Immature natural killer cell (primary cell): ENCODE measurements at places on chromosomes 2 and 18. TPM values are rescaled to one million over a fixed set of nuclear protein-coding genes. Genes with fewer than 3 reads are reported as not detected.

Gene ACTG2
- not detected for polyA plus RNA-seq

Gene HTR2B
- polyA plus RNA-seq = not detected

Gene MBD2
- 3.7 TPM for polyA plus RNA-seq

Gene MYO7B
- 0.37 TPM for polyA plus RNA-seq

Gene COPS8
- polyA plus RNA-seq = 78.8 TPM

Gene MPP4
- not detected for polyA plus RNA-seq

Gene SKOR2
- polyA plus RNA-seq = not detected

Gene SNED1
- 0.56 TPM for polyA plus RNA-seq

DNA sequence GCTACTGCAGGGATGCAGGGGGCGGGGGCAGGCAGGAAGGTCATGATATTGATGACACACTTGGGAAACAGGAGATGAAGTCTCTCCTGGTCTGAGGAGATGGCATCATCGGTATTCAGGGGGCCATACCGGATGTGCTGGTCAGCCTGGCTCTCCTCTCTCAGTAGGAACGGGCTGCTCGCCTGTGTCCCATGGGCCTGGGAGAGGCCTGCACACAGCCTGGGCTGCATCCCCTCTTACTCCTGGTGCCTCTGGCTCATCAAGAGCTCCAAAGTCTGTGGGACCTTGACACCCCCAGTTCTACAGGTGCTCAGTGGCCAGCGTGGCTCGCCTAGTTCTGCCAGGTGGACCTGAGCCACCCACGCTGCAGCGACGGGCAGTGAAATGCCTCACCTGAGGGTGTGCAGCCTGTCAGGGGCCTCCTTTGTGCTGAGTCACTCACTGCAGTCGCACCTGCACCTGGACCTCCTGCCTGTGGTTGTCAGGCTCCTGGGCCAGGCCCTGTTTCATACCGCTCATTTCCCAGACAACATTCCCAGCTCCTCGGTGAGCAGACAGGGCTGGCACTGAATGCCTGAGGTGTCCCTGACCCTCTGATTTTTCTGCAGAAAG lies 18.6 kb upstream of the CNDP1 start:
- peaks cover 2% of the 10 kb centered on the region for H3K27me3 ChIP-seq
- peaks cover 44% of the 10 kb centered on the region for H3K36me3 ChIP-seq
- DNase-seq = no peak
- no peaks in the 10 kb centered on the region for H3K4me1 ChIP-seq
- no peak overlapping the region for H3K27ac ChIP-seq

- H3K4me3 ChIP-seq = no peak overlapping the region
- DNase-seq = no peak
- H3K36me3 ChIP-seq = no peaks in the 10 kb centered on the region
These were observed 56.4 kb downstream of the MERTK start for GRCh38 chr2:111954602-111955332.

- peaks cover 81% of the 10 kb centered on the region for H3K27me3 ChIP-seq
- H3K4me3 ChIP-seq = peak overlapping the region; percentile 86
- H3K27ac ChIP-seq = peak overlapping the region; percentile 98
- peaks cover 86% of the 10 kb centered on the region for H3K4me1 ChIP-seq
These were observed 8.0 kb downstream of the ZEB2 start for GRCh38 chr2:144511937-144512336.

- H3K36me3 ChIP-seq = no peaks in the 10 kb centered on the region
- H3K4me1 ChIP-seq = no peaks in the 10 kb centered on the region
These were observed 81.8 kb upstream of the CDCA7 start for GRCh38 chr2:173272849-173273248.

DNA sequence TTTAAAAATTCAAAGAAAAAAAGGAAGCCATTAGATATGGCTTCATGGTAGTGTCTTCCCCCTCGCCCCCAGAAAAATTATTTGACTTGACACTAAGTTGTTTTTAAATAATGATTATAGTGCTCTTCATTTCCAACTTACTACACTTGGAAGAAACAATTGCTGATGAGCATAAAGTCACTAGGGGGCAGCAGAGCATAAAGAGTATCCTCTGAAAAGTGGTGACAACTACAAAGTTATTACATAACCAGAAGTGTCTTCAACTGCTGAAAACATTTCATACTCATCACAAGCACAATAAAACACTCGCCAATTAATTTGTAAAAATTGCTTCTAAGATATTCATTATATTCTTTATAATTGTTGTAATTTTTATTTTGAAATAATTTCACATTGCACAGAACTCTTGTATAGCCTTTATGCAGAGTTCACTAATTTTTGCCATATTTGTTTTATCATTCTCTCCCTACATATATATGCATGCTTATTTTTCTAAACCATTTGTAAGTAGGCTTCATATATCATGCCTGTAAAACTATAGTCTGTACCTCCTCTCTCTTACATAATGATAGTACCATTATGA lies 54.9 kb downstream of the EXOC6B start:
- H3K27me3 ChIP-seq = no peaks in the 10 kb centered on the region
- H3K4me3 ChIP-seq = no peak overlapping the region
- H3K36me3 ChIP-seq = no peaks in the 10 kb centered on the region
- H3K4me1 ChIP-seq = no peaks in the 10 kb centered on the region

GRCh38 chr18:54532962-54533361 lies 58.1 kb upstream of the DYNAP start:
- H3K4me3 ChIP-seq = no peak overlapping the region
- no peak overlapping the region for H3K27ac ChIP-seq
- H3K27me3 ChIP-seq = no peaks in the 10 kb centered on the region
- H3K36me3 ChIP-seq = no peaks in the 10 kb centered on the region
- H3K4me1 ChIP-seq = no peaks in the 10 kb centered on the region

GRCh38 chr2:230668939-230669303 lies 43.7 kb upstream of the CAB39 start:
- DNase-seq = no peak
- peaks cover 47% of the 10 kb centered on the region for H3K4me1 ChIP-seq
- no peaks in the 10 kb centered on the region for H3K27me3 ChIP-seq
- H3K36me3 ChIP-seq = no peaks in the 10 kb centered on the region
- H3K4me3 ChIP-seq = peak overlapping the region; percentile 63
- H3K27ac ChIP-seq = peak overlapping the region; percentile 79

- DNase-seq = no peak
- H3K27ac ChIP-seq = no peak overlapping the region
- no peaks in the 10 kb centered on the region for H3K27me3 ChIP-seq
These were observed 913.3 kb downstream of the CPS1 start for GRCh38 chr2:211469664-211470059.

DNA sequence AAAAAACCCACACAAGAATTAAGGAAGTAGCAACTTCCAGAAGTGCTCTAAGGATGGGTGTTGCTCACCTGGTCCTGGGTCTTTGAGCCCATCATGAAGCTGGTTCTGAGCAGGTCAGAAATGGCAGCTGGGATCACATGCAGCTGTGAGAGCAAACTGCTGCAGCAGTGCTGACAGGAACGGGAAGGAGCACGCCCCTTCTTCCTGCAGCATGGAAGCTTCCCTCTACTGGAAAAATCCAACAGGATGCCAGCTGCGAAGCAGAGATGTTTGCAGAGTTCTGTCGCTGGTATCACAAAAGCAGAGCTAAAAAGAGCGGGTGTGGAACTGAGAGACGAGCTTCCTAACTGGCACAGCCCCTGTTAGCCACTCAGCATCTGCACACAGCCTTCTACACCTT lies 33.7 kb downstream of the EIF4E2 start:
- no peak overlapping the region for H3K27ac ChIP-seq
- H3K27me3 ChIP-seq = no peaks in the 10 kb centered on the region
- H3K36me3 ChIP-seq = peaks cover 30% of the 10 kb centered on the region

DNA sequence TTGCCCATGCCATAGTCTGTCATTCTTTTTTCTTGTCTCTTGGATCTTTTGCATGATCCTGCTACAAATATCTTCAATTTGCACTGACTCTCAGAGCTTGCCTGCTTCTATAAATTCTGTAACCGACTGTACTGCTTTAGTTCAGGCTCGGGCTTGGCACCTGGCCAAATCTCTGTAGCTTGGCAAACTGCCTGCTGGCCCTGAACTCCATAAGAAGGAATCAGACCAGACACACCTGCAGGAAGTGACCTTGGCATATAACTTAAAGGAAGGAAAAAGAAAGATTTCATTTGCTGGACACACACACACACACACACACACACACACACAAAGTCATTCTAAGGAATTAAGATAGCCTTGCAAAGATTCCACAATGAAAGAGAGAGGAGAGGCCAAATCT lies 291.2 kb upstream of the DDX18 start:
- H3K4me3 ChIP-seq = no peak overlapping the region
- no peak for DNase-seq
- no peaks in the 10 kb centered on the region for H3K36me3 ChIP-seq
- no peaks in the 10 kb centered on the region for H3K4me1 ChIP-seq
- no peaks in the 10 kb centered on the region for H3K27me3 ChIP-seq

GRCh38 chr2:102442967-102443828 lies 20.2 kb downstream of the IL18RAP start:
- DNase-seq = peak; percentile 55
- H3K27ac ChIP-seq = peak overlapping the region; percentile 70
- peaks cover 12% of the 10 kb centered on the region for H3K4me1 ChIP-seq
- H3K4me3 ChIP-seq = peak overlapping the region; percentile 3

DNA sequence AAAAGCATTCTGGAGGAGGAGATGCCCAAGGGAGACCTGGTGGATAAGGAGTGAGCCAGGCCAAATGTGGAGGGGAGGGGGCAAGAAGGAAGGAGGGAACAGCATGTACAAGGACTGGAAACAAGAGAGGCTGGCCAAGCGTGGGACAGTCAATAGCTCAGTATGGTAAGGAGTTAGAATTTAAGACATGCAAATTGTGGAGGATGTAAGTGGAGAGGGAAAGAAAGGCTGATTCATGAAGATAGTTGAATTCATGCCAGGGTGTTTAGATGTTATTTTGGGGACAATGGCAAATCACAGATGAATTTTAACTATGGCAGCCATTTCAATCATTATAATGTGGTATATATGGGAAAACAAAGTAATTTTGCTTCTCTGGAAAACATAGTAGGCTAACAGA lies 462.3 kb downstream of the MEIS1 start:
- H3K4me3 ChIP-seq = no peak overlapping the region
- no peak for DNase-seq
- H3K36me3 ChIP-seq = no peaks in the 10 kb centered on the region
- no peak overlapping the region for H3K27ac ChIP-seq

DNA sequence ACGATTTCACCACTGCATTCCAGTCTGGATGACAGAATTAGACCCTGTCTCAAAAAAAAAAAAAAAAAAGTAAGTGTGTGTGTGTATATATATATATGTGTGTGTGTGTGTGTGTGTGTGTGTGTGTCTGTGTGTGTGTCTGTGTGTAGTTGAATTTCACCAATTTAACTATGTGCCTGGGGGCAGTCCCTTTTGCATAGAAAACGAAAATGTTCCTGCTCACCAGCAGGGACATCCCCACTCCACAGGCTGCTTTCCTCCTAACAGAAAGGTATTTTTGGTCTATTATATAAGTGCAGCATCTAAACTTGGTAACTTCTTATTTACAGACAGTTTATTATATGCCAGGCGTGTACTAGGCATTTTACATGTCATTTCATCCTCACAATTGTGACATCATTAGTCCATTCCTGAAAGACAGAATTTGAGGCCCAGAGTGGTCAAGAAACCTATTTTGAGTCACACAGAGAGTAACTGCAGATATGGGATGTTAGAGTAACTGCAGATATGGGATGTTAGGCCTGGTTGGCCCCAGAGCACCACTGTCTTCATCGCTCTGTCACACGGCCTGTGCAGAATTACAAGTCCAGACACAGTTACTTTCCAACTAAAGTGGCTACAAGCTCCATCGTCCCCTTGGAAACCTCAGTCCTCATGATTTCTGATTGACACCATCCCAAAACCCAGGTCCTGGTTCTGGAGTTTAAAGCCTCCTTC lies 9.3 kb upstream of the TTL start:
- H3K27ac ChIP-seq = no peak overlapping the region
- no peaks in the 10 kb centered on the region for H3K4me1 ChIP-seq
- DNase-seq = no peak
- peaks cover 2% of the 10 kb centered on the region for H3K27me3 ChIP-seq
- H3K4me3 ChIP-seq = no peak overlapping the region

DNA sequence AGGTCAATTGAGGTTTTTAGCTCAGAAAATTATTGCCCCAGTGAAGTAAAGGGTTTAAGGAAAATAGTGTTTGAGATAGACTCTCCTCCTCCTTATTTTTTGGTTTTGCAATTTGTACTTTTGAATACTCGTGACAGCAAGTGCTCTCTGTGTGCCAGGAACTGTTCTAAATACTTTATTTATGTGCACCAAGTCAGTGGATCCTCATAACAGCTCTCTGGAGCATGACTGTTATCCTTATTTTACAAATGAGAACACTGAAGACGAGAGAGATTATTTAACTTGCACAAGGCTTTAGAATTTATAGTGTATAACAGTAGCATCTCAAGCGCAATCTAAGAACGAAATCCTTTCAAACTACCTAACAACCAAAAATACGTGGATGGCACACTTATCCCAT lies 24.7 kb downstream of the BABAM2 start:
- H3K27ac ChIP-seq = no peak overlapping the region
- H3K36me3 ChIP-seq = peaks cover 3% of the 10 kb centered on the region
- DNase-seq = no peak
- H3K27me3 ChIP-seq = no peaks in the 10 kb centered on the region

- no peak for DNase-seq
- no peaks in the 10 kb centered on the region for H3K36me3 ChIP-seq
- H3K4me1 ChIP-seq = no peaks in the 10 kb centered on the region
- H3K27me3 ChIP-seq = peaks cover 12% of the 10 kb centered on the region
- no peak overlapping the region for H3K4me3 ChIP-seq
These were observed 420.3 kb upstream of the POU3F3 start for GRCh38 chr2:104433657-104434056.

DNA sequence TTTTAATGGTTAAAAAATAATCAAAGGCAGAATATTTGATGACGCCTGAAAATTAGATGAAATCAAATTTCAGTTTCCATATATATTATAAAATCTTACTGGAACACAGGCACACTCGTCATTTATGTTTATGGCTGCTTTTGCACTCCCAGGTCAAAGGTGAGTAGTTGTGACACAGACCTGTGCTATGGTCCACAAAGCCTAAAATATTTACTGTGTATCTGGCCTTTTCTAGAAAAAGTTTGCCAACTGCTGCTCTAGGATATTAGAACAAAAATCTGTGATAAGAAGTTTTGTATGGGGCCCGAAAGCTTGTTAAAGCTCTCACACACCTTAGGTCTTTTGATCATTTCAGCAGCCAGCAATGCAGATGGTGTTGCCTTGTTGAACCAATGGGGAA lies 104.3 kb downstream of the PKP4 start:
- H3K36me3 ChIP-seq = no peaks in the 10 kb centered on the region
- no peaks in the 10 kb centered on the region for H3K4me1 ChIP-seq
- DNase-seq = no peak
- no peak overlapping the region for H3K4me3 ChIP-seq
- H3K27ac ChIP-seq = no peak overlapping the region
- H3K27me3 ChIP-seq = no peaks in the 10 kb centered on the region

DNA sequence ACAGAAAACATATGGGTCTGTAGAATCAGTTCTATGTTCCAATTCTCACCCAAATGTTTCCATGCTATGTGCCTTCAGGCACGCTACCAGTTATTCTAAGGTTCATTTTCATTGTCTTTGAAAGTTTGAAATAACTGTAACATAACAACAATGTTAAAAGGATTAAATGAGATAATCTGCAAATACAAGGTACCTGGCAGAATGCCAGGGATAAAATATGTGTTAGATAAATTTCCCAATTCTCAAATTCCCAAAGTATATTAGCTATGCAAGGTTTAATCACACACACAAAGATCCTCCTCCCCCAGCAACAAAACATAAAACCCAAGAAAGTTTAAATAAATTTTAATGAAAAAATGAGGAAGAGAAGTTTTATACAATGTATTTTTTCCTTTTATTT lies 261.2 kb downstream of the LRP1B start:
- H3K27ac ChIP-seq = no peak overlapping the region
- no peak for DNase-seq
- H3K27me3 ChIP-seq = no peaks in the 10 kb centered on the region
- H3K36me3 ChIP-seq = no peaks in the 10 kb centered on the region
- H3K4me3 ChIP-seq = no peak overlapping the region
- H3K4me1 ChIP-seq = no peaks in the 10 kb centered on the region
